SK-N-DZ (cell line): ENCODE measurements at places on chromosomes 7 and 10.

DNA sequence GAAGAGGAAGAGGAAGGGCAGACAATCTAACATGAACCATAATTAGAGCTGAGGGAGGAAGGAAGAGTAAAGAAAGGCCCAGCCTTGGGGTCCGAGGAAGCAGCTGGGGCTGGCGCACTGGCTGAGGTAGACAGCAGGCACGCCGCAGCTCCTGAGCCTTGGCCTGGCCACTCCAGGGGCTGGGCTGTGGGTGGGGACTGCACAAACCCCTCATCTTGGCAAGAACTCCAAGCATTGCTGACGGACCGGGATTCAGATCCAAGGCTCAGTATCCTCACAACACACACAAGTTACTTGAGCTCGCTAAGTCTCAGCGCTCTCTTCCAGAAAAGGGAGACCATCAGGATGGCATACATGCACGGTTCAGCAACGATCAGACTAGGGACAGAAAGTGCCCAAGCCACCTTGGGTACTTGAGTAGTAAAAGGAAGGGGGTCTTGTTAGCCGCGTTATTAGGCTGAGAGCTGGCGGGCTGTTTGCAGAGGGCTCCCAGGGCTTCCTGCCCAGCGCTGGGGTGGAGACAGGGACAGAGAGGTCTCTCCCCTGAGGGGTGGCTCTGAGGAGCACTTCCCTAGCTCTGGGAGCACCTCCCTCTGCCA lies 4.5 kb downstream of the TNS3 start:
- DNase-seq, result no peak

DNA sequence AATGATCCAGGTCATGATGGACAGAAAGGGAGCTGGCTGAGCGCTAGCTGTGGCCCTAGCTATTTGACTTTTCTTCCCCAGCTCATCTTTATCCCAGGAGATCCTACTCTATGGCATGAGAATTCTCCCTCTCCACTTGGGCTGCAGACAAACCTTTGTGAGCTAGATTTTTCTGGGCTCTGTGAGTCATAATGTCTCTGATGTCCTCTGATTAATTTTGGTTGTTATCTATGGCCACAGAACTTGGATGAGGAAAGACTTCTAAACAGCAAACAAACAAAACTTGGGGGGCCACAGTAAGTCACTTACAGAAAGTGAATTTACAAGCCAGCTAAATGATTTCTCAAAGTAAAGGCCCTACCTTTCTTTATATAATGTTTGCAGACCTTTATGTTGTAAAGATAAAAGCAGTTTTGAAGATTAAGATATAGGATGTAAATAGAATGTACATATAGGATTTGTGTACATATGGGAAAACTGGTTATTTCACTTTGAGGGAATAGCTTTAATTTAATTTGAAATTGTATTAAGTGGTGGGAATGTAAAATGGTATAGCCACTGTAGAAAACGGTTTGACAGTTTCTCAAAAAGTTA lies 10.4 kb downstream of the ABLIM1 start:
- DNase-seq, result no peak

DNA sequence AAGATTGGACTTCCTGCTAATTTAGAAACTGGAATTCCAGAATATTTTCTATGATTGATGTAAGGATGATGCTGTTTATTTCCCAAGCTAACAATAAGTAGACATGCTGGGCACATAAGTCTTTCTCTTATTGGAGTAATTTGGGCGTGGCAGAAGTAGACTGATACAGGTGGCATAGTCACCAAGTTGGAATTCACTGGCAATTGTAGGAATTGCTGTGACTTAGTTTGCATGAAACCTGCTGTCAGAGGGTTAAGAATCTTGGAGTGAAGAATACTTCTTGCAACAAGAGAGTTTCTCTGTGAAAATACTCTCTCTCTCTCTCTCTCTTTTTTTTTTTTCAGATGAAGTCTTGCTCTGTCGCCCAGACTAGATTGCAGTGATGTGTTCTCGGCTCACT lies 569.7 kb downstream of the REEP3 start:
- DNase-seq, result no peak

DNA sequence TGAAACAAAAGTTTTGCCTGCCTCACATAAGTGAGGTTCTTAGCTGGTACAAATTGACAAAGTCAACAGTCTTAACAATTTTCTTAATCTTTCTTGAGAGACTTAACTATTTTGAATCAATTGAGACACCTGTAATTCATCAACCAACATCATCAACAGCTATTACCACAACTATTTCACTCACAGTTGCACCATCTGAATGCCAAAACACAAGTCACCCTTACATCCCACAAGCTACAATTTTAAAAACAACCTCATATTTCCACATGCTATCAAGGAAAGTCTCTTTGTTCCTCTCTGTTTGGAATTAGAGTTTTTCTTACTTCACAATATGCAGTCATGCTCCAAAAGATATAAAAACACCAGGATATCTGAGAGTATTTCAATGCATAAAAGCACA lies 4.9 kb downstream of the SMURF1 start:
- DNase-seq, result no peak

GRCh38 chr10:65710306-65710705 lies 1215.5 kb upstream of the LRRTM3 start:
- no peak for DNase-seq

- no peak for DNase-seq
These were observed 73.2 kb downstream of the LMBR1 start for GRCh38 chr7:156819733-156820295.

GRCh38 chr10:43198682-43199005 lies 60.4 kb downstream of the CSGALNACT2 start:
- DNase-seq, result no peak

DNA sequence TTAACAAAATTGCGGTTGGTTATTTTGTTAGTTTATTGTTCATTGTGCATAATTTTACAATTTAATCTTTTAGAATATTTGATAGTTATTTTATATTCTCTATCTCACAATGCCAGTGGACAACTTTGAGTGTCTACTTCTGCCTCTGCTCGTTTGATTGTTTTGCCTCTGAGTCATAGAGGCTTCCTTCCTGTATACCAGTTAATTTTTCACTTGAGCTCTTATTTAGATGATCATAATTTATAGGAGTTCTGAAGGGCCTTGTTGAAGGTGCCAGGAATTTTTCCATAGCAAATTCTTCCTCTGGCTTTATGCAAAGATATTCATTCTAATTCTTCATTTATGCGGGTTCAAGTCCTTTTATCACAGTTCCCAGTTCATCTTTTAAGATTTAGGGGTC lies 5.2 kb upstream of the MALRD1 start:
- DNase-seq, result no peak

DNA sequence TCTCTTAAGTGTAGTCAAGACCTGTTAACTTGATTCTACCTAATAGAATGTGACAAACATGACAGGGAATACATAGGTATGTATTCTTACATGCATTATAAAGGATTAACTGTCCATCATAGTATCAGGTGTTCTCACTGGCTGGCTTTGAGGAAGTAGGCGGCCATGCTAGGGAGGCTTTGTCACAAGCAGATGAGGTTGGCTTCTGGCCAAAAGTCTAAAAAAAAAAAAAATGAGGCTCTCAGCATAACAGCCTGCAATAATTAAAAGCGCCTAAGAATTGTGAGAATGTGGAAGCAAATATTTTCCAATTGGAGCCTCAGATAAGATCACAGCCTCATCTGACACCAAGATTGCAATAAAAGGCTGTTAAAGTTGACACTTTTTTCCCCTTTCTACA lies 1256.8 kb upstream of the SORCS1 start:
- no peak for DNase-seq

GRCh38 chr10:74825371-74826141 lies 844 bp upstream of the KAT6B start:
- DNase-seq, result no peak

GRCh38 chr7:151059367-151060112 lies at the start of gene SLC4A2:
TSS of gene SLC4A2 (plus strand) at chr7:151059589. CDS start at chr7:151061988, 2,399 bp downstream.
- peak; percentile 70 for DNase-seq

DNA sequence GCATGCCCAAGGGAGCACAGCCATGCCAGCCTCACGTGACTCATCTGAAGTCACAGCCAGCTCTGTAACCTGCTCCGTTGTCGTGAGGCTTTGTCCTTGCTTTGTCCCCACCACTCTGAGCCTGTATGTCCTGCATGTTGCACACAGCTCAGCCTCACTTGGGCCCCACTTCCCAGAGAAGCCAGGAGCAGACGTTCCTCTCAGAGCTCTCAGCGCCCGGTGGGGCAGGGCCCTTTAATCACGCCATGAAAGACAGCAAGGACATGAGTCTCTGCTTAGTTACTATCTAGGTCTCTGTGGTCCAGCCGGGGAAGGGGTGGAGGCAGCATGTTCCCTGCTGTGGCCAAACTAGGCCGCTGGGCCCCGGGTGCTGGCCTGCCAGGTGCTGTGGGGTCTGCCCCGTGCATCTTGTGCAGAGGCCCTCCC lies 127.4 kb upstream of the FAM20C start:
- no peak for DNase-seq

- no peak for DNase-seq
These were observed 13.1 kb downstream of the WNT16 start for GRCh38 chr7:121341933-121342332.

DNA sequence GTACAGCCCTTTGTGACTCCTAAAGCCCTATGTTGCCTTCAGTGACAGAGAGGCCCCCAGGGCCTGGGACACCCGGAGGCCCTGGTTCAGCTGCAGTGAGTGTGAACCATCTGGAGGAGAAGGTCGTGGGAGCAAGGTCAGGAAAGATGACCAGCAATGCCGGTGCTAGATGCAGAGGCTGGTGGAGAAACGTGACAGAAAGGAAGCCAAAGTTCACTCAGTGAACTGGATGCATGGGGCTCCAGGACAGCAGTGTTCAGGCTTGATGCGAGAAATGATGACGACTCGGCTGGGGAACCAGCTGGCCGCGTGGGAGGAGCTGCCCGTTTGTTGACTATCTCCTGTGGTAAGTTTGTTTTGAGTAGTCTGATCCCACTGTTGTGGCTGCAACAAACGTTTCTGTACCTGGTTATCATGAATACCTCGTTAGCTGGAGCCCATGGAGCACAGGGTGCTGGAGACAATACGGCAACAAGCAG lies 54.1 kb upstream of the MKRN1 start:
- DNase-seq, result no peak

GRCh38 chr10:54444170-54444569 lies 356.9 kb downstream of the PCDH15 start:
- DNase-seq, result no peak

GRCh38 chr7:24769014-24769830 lies 12.0 kb upstream of the GSDME start:
- DNase-seq, result no peak

- DNase-seq, result peak; percentile 49
These were observed 319.7 kb upstream of the POM121L12 start for GRCh38 chr7:52715701-52716100.

DNA sequence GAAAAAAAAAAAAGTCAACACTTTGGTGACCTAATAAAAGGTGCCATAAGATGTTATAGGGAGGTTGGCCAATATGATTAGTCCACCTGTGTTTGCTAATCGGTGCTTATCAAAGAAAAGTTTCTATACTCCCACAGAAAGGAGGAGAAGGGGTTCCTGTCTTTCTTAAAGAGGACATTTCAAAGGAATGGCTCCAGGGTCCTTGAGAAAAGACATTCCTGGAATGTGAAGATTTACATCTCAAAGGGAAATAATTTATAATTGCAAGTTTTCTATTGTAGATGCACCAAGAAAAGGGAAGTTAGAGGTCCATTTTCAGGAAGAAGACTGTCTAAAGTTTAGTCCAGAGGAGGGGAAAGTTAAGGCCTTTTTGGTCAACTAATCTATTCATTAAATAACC lies 715.3 kb downstream of the NXPH1 start:
- DNase-seq, result no peak

- DNase-seq, result no peak
These were observed 115.5 kb upstream of the ZMIZ1 start for GRCh38 chr10:78953113-78953798.

- no peak for DNase-seq
These were observed 91.9 kb downstream of the CELF2 start for GRCh38 chr10:11109590-11109989.

- DNase-seq, result no peak
These were observed 134.6 kb downstream of the ZNF467 start for GRCh38 chr7:149638566-149639320.

- no peak for DNase-seq
These were observed 143.3 kb upstream of the LRGUK start for GRCh38 chr7:133983685-133984419.

DNA sequence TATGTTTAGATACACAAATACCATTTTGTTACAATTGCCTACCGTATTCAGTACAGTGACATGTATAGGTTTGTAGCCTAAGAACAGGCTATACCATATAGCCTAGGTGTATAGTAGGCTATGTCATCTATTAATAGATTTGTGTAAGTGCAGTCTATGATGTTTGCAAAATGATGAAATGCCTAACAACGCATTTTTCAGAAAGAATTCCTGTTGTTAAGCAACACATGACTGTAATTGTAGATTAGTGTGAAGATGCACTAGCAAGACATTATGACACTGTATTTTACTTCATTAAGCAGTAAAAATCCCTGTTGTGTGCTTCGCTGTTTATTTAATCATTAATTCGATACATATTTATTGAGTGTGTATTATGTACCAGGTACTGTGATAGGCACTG lies 446.0 kb downstream of the SUGCT start:
- no peak for DNase-seq

GRCh38 chr10:112269266-112269665 lies 13.9 kb upstream of the TECTB start:
- no peak for DNase-seq

DNA sequence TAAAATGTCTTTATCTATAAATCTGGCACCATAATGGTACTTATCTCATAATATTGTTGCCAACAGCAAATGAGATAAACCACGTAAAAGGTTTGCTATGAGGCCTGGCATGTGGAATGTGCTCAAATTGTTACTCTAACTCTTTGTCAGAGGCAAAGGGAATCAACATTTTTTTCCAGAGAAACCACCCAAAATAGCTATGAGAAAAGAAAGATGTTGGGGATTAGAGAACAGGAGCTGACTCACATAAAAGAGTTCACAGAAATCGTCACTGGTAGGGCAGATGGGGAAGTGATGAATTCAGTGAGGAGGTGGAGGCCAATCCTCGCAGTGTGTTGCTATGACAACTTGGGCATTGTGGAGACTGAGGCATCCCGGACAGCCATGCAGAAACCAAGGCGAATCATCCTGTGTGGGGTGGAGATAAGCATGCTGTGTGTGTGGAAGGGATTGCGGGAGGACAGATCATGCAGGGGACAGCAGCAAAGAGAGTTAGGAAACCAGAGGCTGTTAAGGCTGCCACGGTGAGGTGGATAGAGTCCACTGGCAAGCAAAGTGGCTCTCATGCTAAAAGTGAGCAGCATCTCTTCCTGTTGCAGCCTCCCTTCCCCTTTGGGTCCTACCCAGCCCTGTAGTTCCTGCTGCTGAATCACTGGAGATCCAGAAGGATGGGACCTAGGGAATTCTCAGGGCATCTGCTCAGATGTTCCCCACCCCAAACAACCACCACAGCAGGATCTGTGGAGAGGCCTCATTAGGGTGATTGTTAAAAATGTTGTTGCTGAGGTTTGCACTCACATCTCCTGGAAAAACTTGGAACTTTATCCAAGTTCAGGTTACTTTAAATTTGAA lies 103.9 kb downstream of the CUBN start:
- peak; percentile 9 for DNase-seq

DNA sequence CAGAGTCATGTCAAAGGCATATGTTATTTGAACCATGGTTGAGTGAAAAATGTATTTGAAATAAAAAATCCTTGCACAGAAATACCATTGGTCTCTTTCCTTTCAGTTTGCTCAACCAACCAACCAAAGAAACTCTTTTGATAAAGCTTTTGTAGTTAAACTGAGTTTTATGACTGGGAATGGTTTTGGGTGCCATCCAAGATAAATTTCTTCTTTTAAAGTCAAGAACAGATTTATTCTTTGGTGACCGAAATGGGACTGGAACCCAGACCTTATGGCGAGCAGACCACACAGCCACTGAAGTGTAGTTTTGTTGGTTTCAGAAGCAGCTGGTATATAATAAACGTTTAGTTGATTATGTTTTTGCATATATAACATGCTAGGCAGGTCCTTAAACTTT lies 2.8 kb upstream of the GALNT17 start:
- no peak for DNase-seq

GRCh38 chr10:93784059-93784458 lies 26.3 kb downstream of the LGI1 start:
- no peak for DNase-seq
